HTR-8/SVneo (cell line): ENCODE measurements at places on chromosomes 4 and X.

DNA sequence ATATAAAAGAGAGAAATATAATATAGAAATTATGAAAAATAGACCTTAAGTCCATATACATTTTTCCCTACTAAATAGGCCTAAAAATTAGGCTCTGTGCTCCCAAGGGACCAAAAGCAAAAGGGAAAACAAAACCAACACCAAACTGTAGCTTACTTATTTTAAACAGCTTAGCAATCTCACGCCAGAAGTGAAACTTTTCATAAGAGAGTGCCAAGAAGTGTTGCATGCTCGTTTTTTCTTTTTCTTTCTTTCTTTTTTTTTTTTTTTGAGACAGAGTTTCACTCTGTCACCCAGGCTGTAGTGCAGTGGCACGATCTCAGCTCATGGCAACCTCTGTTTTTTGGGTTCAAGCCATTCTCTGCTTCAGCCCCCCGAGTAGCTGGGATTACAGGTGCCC, 250.4 kb downstream of the TMA16 start:
- no peak for DNase-seq

DNA sequence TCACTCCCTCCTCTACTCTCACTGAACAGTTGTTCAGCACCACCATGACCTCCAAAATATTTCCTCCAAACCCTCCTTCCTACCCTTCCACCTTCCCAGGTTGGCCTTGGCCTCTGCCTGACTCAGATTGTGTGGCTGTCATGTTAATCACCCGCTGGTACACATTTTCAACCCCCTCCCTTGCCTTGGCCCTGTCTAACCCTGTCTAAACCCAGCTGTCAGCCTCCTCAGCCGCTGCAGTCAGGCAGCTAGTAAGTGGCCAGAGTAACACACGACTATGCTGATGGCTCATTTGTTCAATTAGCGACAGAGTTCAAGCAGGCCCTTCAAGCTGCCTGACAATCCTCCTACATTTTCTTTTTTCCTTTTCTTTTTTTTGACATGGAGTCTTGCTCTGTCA, 18.0 kb downstream of the ING2 start:
- DNase-seq = no peak

DNA sequence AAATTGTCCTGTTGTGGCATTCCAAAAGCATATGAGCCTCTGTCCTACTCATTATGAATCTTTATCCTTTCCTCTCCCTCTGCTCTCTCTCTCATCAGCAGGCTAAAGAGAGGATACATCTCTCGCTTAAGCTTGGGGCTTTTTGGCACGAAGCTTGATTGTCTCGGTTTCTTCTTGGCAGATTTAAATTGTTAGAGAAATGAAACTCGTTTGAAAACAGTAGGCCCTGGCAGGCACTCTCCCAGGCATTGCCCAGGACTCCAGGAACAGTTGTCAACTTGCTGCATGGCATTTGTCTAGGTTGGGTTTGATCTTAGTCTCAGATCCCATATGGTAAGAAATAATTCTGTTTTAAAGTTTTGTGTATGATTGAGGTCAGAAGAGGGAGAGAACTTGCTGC, 35.5 kb downstream of the NAA11 start:
- no peak for DNase-seq

GRCh38 chr4:4281787-4282186, 8.2 kb downstream of the LYAR start:
- no peak for DNase-seq

DNA sequence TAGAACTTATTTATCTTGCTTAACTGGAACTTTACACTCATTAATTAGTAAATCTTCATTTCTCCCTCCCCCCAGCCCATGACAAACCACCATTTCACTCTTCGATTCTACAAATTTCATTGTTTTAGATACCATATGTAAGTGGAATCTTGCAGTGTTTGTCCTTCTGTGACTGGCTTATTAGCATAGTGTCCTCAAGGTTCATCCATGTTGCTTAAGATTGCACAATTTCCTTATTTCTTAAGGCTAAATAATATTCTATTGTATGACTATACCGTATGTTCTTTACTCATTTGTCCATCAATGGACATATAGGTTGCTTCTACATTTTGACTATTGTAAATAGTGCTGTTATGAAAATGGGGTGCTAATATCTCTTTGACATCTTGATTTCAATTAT, 24.5 kb upstream of the RNF212 start:
- DNase-seq = no peak

DNA sequence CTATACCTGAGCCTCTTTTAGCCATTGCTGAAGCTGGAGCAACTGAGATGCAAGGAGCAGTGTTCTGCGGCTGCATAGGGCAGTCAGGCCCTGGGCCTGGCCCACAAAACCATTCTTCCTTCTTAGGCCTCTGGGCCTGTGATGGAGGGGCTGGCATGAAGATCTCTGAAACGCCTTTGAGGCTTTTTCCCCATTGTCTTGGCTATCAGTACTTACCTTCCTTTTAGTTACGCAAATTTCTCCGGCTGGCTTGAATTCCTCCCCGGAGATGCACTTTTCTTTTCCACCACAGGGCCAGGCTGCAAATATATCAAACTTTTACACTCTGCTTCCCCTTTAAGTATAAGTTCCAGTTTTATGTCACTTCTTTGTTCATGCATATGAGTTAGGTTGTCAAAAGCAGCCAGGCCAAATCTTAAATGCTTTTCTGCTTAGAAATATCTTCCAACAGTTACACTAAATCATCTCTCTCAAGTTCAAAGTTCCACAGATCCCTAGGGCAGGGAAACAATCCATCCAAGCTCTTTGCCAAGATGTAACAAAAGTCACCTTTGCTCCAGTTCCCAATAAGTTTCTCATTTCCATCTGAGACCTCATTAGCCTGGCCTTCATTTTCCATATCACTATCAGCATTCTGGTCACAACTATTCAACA, 194.4 kb upstream of the PCDH7 start:
- no peak for DNase-seq

- DNase-seq = no peak
Observed at GRCh38 chr4:61517144-61517543, 317.0 kb downstream of the ADGRL3 start.

DNA sequence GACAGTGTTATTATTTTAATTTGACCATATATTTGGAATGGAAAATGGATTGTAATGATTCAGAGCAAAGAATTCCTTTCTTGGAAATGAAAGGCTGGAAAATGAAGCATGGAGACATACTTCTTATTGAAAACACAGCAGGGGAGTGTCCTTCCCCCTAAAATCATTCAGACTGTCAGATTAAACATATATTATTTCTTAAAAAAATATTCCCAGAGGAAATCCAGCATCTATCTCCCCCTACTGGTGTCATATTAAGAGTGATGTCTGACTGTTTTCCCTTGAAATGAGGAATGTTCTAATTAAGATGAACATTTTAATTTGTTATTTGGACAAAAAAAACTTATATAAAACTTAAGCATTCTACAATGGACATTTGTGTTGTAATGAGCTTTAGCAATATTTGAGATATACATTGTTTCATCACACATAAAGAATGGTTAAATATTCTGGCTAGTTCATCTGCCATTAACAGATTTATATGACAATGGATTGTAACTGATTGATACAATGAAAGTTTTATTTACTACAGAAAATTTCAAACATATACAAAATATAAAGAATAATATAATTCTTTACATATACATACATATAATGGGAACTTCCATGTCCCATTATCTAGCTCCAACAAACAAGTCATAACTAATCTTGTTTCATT, 264.6 kb downstream of the SPRY1 start:
- peak; percentile 20 for DNase-seq

GRCh38 chr4:154471032-154471431, 20.6 kb downstream of the DCHS2 start:
- DNase-seq = no peak

GRCh38 chrX:118623062-118623461, 104.3 kb upstream of the IL13RA1 start:
- DNase-seq = no peak

GRCh38 chrX:14758029-14758491, 114.8 kb downstream of the FANCB start:
- no peak for DNase-seq

DNA sequence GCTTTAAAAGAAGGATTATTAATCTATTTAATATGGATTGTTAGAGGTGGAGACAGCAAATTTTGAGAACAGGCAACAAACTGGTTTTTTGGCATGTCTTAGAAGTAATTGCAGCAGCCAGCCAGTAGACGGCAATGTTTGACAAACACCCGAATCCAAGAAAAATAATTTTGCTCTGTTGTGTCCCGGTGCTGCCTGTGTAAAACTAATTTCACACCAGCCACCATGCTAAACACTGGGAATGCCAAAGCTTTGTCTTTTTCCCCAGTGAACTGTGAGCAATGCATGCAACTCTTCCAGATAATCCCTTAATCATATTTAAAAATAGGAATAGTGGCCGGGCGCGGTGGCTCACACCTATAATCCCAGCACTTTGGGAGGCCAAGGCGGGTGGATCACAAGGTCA, 25.9 kb downstream of the SMIM31 start:
- DNase-seq = peak; percentile 29
